Panc1 (cell line): ENCODE measurements at places on chromosomes 5 and 9. TPM values are rescaled to one million over a fixed set of nuclear protein-coding genes. Genes with fewer than 3 reads are reported as not detected.

- DNase-seq = no peak
Observed at GRCh38 chr9:72048850-72049249, 11.6 kb downstream of the C9orf57 start.

- DNase-seq = no peak
Observed at GRCh38 chr5:122849771-122850170, 4.4 kb downstream of the SNX24 start.

- no peak for DNase-seq
Observed at GRCh38 chr5:39118638-39119037, 44.4 kb upstream of the RICTOR start.

GRCh38 chr5:147617711-147618350 is 108.0 kb upstream of the DPYSL3 start:
- no peak for DNase-seq

GRCh38 chr9:34578241-34579103 is 11.1 kb downstream of the CNTFR start:
- no peak for DNase-seq

DNA sequence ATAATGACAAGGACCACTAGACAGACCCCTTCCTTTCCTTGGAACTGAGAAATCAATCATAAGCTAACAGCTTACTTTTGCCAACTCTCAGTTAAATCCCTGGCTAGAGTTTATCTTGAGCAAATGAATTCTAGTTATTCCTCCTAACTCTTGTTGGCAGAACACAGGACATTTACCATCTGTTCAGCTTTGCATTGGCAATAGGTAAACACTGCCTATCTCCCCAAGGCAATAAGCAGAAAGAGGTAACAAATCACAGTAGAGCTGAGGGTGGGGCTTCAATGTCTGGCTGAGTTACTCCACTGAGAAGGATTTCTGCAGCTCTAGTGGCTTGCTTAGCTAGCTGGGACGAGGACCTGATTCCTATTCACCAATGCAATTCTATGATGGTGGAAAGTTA is 503.3 kb upstream of the GRIA1 start:
- no peak for DNase-seq

GRCh38 chr5:7251132-7251531 is 144.8 kb upstream of the ADCY2 start:
- no peak for DNase-seq

The ADGRD2 gene
- total RNA-seq = not detected

The FOXD4 gene
- 0.23 TPM for total RNA-seq

The ASS1 gene
- 26.2 TPM for total RNA-seq
